Caudate nucleus (tissue), 63 donors: ENCODE measurements at places on chromosomes 4 and X.

DNA sequence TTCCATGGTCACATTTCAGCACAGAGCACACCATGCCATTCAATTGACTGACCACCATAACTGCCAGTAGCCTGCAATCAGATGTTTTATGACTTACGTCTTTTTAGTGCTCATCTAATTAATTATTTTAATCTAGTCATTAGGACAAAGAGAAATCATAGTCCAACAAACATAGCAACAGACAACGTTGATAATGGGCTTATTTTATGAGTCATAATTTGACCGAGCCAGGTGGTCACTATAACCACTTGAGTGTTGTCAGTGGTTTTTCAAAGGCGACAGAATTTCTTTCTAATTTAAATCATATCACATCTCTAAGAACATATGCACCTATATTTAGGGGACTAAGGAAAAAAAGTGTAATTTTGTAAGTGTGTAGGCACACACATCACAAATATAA, 1.9 kb downstream of the SEC24D start:
- no peak for DNase-seq

DNA sequence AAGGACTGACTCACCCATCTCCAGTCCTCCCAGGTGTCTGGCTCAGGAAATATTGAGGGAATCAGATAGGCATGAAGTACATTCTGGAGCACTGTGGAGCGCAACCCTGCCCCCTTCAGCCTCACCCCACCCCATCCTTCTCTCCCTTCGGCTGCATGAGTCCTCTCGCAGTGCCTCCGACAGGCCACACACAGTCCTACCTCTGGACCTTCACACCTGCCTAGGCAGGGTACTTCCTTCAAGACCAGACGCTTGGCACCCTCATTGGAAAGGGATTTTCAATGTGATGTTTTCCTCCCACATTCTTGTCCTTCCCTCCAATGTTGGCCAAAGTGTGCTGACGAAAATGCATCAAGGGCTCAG, 26.8 kb upstream of the PPP2R2C start:
- no peak for DNase-seq

GRCh38 chr4:173958445-173958844, 325.0 kb downstream of the FBXO8 start:
- no peak for DNase-seq

GRCh38 chrX:150238632-150239382, 124.3 kb upstream of the MAMLD1 start:
- DNase-seq = no peak
